ENCODE measurements at places on chromosomes 12 and 14.

- no peak for DNase-seq
Measured at GRCh38 chr12:70260646-70261045, 17.4 kb downstream of the CNOT2 start.

GRCh38 chr12:52740584-52740983 is 36.6 kb downstream of the KRT76 start:
- no peak for DNase-seq

- DNase-seq, result peak; percentile 29
Measured at GRCh38 chr14:91067186-91067585, 6.7 kb upstream of the RPS6KA5 start.

- DNase-seq, result no peak
Measured at GRCh38 chr14:88025313-88025712, 20.4 kb downstream of the GPR65 start.

DNA sequence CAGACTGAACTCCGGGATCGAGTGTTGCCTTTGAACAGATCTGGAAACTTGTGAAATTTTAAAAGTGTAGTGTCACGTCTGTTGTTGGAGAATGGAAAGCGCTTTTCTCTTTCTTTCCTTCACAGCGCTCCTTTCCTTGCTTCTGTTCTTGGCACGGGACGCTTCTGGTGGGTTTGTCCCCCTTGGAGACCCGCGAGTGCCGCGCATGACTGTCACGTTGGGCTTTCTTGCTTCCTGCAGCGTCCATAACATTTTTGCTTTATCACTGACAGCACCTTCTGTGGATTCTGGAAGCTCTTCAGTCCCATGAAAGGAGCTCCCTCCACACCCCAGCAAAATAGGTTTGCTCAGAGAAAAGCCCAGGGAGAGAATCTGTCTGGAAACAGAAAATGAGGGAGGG is 193.0 kb upstream of the TMEM132C start:
- no peak for DNase-seq

DNA sequence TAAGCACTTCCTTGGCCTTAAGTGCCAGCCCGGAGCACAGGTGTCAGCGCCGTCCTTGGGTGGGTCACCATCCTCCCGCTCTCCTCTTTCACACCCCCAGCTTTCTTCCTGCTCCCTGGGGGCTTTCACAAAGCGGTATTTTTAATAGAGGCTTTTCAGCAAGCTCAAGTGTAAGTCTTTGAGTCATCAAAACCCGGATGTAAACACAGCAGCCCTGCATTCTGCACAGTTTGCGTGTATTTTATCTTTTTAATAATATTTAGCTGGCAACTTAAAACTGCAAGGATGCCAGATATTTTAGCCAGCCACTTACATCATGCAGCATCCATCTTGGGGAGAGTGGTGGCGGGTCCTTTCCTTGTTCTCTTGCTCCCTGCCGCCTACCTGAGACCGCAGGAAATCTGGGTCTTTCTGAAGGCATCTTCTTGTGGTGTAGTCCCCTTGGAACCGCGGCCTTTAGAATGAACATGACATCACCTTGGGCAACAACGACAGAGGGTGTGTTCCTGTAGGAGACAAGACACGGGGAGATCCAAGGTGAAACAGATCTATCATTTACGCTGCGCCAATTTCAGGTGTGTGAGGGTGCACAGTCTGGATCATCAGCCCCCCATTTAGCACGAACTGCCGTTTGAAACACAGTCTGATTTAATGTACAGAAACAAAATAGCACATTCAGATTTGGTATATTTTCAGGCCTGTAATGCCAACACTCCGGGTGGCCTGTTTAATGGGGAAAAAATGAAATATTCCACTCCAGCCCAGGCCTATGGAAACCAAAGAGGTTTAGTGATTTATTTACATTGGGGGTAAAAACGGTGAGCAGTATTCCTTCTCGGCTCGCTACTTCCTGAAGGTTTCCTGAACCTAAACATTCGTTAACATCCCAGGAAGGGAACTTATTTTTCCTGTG is 12.5 kb upstream of the IRF2BPL start:
- DNase-seq, result peak; percentile 58

DNA sequence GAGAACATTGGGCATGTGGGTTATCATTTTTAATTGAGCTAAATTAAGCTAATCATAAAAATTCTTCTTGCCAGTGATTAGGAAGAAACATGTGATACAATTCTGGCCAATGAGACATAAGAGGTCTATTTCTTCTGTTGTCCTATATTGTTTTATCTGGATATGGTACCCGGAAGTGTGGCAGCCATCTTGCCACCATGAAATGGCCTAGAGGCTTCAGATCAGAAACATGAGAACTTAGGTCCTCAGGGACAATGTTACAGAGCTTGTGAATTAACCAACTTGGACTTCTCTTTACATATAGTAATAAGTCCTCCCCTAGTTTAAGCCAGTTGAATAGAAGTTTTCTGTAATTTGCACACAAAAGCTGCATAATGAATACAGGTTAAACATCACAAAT is 30.5 kb downstream of the MBIP start:
- DNase-seq, result no peak

GRCh38 chr14:92930737-92931602 is 8.0 kb downstream of the CHGA start:
- no peak for DNase-seq

GRCh38 chr14:89484051-89484844 is 67.2 kb upstream of the FOXN3 start:
- no peak for DNase-seq

DNA sequence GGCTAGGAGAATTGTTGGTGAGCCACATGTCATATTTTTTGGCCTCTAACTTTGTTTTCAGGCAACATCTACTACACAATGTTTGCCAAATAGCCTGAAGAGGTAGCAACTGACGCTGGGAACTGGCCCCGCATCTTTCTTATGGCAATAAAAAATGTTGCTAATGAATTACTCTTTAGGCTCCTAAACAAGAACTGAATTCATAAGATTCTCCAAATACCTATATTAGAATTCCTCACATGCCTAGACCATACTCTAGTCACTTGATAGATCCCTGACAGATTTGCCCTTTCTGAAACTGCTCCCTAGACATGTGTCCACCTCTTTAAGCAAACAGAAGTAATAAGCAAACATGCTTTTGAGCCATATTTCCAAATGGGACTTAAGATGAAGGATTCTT is 209.0 kb upstream of the ATXN7L3B start:
- no peak for DNase-seq

DNA sequence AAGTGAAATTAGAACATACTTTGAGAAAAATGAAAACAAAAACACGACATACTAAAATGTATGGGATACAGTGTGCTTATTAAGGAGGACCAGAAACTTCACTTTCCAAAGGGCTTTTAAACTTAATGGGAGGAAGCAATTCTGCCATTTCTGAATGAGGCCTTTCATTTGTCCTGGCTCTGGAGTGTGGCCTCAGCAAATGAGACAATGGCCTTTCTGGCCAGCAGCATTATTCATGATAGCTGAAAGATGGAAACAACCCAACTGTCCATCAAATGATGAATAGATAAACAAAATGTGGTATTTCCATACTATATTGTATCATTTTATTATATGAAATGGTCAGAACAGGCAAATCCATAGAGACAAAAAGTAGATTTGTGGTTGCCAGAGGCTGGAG is 338.6 kb downstream of the CEP128 start:
- no peak for DNase-seq

DNA sequence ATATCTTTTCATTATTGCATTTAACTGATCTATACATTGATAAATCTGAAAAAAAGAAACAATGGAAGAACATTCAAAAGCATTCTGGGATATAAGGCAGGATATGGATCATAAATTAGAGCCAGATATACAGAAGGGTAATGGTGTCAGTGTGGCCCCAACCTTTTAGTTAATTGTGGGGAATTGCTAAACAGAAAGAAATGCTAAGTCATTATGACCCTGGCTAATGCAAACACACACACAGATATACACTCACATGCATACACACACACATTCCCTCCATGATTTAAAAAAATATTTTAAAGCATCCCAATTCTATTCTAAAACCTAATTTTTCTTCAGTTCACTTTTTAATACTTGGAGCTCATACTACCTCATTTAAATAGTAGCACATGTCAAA is 404.5 kb downstream of the BCAT1 start:
- DNase-seq, result no peak

GRCh38 chr12:71607494-71608330 is 55.9 kb downstream of the ZFC3H1 start:
- DNase-seq, result no peak

DNA sequence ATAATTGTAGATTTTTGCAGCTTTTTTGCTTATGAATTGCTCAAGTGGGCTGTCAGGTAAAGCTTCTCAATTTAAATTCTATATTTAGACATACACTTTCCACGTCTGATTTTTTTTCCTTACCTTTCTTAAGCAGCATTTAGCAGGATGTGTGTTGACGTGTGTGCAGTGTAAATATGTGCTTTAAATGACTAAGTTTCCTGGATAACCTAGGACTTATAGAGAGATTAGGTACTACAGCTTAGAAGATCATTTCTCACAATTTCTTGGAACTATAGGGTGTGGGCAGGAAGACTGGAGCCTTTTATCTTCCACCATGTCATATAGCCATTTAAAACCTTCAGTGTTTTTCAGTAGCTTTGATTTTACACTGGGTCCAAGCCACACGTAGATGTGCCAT is 263.5 kb downstream of the NOVA1 start:
- no peak for DNase-seq

GRCh38 chr12:118455327-118455726 is 79.0 kb downstream of the SUDS3 start:
- DNase-seq, result no peak

GRCh38 chr14:22979748-22980392 is 2.5 kb downstream of the AJUBA start:
- DNase-seq, result no peak

DNA sequence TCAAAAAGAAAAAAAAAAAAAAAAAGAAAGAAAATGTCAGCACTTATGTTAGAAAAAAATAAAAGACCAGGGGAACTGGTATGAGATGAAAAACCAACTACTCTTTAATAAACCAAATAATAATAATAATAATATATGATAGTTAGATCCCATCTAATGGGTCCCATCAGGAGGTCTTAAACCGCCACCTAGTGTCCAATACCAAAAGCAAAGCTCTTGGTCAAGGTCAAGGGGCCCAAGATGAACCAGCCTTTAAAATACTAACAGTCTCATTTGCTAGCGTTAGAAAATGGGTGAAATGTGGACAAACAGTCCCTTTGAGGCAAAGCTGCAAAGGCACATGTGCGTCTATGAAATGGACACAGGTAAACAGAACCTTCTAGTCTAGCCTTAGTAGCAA is 12.3 kb downstream of the BRAP start:
- no peak for DNase-seq

DNA sequence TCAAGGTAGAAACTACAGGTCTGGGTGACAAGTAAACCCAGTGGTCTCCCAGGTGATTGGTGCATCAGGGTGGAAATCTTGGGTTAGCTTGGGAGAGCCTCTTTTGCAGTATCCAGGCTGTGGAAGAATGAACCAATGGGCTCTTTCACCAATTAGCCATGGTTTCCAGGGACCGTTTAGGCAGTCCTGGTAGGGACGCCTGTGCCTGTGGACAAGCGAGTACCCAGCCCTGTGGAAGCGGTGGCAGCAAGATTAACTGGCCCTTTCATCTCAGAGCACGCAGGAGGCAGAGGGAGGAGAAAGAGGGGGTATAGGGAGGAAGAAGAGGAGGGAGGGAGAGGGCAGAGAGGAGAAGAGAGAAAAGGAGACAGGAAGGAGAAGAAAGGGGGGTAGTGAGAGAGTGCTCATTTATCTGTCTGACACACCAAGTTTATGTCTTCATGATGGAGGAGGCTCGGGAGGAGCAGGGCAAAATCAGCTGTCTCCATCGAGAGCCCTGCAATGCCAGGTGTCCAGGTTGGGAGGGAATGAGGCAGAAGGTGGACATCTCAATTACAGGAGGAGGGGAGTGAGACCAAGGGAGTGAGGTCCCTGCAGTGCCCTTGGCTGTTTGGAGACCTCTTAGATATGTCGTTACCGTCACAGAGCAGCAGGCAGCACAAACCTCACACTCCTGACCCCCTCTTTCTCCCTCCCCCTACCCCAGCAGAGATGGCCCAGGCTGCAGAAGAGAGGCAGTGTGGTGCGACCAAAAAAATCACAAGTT is 4.6 kb upstream of the ZDHHC22 start:
- no peak for DNase-seq

DNA sequence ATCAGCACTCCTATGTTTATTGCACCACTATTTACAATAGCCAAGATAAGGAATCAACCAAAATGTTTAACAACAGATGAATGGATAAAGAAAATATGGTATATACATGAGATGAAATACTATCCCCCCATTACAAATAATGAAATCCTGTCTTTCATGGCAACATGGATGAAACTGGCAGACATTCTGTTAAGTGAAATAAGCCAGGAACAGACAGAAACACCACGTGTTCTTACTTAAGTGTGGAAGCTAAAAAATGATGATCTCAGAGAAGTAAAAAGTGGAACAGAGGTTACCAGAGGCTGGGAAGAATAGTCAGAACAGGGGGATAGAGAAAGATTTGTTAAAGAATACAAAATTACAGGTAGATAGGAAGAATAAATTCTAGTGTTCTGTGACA is 113.7 kb upstream of the MDM1 start:
- no peak for DNase-seq
